ENCODE measurements at places on chromosomes 13 and 19. TPM values are rescaled to one million over a fixed set of nuclear protein-coding genes. Genes with fewer than 3 reads are reported as not detected.

GRCh38 chr19:1865172-1866010, 2.0 kb upstream of the KLF16 start:
- H3K4me3 ChIP-seq, result peak overlapping the region; percentile 89
- no peaks in the 10 kb centered on the region for H3K36me3 ChIP-seq
- H3K4me1 ChIP-seq, result peaks cover 27% of the 10 kb centered on the region
- H3K27me3 ChIP-seq, result no peaks in the 10 kb centered on the region
- DNase-seq, result peak; percentile 43
- H3K27ac ChIP-seq, result peak overlapping the region; percentile 97

- peak overlapping the region; percentile 77 for H3K27ac ChIP-seq
- H3K36me3 ChIP-seq, result peaks cover 80% of the 10 kb centered on the region
- no peak overlapping the region for H3K4me3 ChIP-seq
- H3K27me3 ChIP-seq, result no peaks in the 10 kb centered on the region
Measured at GRCh38 chr19:47729799-47730520, 15.4 kb upstream of the NOP53 start.

GRCh38 chr13:75661443-75661842, 25.3 kb downstream of the LMO7 start:
- H3K27ac ChIP-seq, result no peak overlapping the region
- no peaks in the 10 kb centered on the region for H3K27me3 ChIP-seq
- no peak overlapping the region for H3K4me3 ChIP-seq
- H3K4me1 ChIP-seq, result no peaks in the 10 kb centered on the region

GRCh38 chr19:54172471-54173358, at the start of gene TMC4:
Gene TMC4 (minus strand): TSS chr19:54173160. CDS start chr19:54173117, 43 bp downstream.
- peak within 1 kb of the TSS; percentile 62 for H3K27ac ChIP-seq
- peak; percentile 69 for DNase-seq
- H3K27me3 ChIP-seq, result peaks cover 6% of the 10 kb centered on the region
- no peak within 1 kb of the TSS for H3K4me3 ChIP-seq
- H3K4me1 ChIP-seq, result peaks cover 8% of the 10 kb centered on the region

CEACAM7 gene
- not detected for total RNA-seq

GRCh38 chr13:100946588-100946987, 272.0 kb upstream of the TMTC4 start:
- no peaks in the 10 kb centered on the region for H3K4me1 ChIP-seq
- H3K27ac ChIP-seq, result no peak overlapping the region

CCDC122 gene
- total RNA-seq, result 2.8 TPM

All from muscle of leg (tissue), 16 donors.